ENCODE measurements at places on chromosomes 12 and 14.

DNA sequence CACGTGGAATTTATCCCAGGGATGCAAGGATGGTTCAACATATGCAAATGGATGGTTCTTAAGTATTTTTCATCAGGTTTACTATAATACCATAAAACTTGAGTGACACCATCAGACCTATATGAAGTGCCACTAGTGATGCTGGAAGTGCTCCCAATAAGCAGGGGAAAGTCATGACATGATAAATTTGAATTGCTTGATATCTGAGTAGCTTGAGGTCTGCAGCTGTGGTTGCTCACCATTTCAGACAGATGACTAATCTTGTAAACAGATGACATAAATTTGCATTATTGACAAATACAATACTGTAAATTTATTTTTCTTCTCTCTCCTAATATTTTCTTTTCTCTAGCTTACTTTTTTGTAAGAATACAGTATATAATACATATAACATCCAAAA is 13.7 kb upstream of the PRPF39 start:
- no peak for DNase-seq

DNA sequence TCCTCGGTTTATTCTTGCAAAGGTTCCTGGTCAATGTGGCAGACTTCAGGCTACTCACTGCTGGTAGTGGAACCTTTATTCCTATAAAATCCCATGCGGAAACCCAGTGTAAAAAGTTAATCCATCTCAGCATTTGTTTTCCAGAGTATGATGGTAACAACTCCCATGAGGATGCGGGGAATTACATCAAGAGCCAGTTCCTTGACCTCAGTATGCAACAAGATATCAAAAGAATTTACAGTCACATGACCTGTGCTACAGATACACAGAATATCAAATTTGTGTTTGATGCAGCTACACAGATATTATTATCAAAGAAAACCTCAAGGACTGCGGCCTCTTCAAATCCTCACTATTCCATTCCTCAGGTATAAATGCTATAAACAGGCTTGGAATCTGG is 19.3 kb downstream of the CPM start:
- DNase-seq = no peak

GRCh38 chr12:26373606-26374495 is 178.5 kb downstream of the SSPN start:
- no peak for DNase-seq

DNA sequence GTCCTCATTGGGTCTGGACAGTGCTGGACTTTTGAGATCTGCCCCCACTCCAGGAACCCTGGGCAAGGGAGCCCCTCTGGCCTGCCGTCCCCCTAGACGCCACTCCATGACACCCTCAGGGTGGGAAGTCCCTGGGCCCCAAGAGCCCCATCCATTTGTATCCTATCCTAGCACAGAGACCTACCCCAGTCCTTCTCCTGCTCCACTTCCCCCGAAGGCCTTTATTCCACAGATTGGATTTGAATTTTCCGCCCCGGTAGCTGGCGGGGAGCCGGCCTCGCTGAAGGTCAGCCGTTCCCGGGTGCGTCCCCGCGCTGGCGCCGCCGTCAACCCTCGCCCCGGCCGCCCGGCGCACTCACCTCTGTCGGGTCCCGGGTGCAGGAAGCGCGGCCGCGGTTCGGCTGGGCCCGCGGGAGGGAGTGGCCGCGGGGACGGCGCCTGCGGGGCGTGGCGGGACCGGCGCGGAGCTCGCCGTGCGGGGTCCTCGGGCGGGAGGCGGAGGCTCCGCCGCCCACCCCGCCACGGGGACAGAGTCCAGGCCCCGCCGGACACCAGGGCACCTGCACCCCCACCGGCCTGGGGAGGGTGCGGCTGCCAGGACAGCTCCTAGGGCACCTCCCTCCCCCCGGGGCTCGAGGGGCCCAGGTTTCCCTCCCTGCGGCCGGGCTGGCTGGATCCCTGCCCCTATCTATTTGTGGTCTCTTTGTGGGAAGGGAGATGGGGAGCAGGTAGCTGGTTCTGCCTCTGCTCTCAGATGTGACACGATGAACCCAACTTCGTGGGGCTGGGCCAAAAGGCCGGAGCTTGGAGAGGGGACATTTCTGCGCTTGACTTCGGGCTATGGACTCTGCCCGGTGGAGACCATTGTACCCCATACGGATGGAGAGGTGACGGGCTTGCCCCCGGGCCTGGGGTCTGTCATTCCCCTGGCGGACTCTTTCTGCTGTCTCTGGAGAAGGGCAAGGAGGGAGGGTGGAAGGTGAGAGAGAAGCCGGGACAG is 19.9 kb upstream of the GPR68 start:
- DNase-seq = no peak

GRCh38 chr12:21992823-21993222 is 51.6 kb upstream of the ABCC9 start:
- no peak for DNase-seq

- DNase-seq = no peak
Measured at GRCh38 chr12:105667973-105668743, 337.7 kb downstream of the C12orf75 start.

- DNase-seq = no peak
Measured at GRCh38 chr12:3750616-3751015, 2.3 kb downstream of the CRACR2A start.

- DNase-seq = no peak
Measured at GRCh38 chr12:14171106-14171505, 189.7 kb upstream of the GRIN2B start.

- DNase-seq = no peak
Measured at GRCh38 chr12:79559591-79559990, 131.2 kb downstream of the PAWR start.

DNA sequence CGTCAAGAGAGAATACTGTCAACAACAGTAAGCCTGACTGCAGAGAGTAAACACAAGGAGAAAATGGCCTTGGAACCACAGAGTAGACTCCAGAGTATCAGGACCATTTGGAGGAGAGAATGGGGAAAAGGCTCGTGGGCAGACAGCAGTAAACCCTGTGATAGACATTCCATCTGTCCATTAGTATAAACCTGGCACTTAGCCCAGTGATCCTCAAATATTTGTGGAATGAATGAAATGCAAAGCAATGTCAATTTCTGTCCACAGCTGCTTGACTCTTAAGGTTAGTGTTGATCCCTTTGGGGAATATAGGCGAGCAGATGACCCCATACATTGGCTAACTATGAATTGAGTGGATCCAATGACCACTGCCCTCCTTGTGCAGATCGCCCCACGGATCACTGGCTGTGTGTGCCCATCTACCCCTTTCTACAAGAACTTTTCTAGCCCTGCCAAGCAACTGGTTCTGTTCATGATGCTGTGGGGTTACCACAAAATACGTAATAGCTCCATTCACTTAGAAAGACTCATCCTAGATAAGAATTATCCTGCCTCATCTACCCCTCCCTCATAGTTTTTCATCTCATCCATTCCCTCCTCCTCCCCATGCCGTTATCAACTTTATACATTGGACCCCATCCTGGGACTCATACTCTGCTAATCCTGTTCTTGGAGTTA is 846.8 kb downstream of the NRXN3 start:
- no peak for DNase-seq
